ENCODE measurements at places on chromosomes 16 and 17. TPM values are rescaled to one million over a fixed set of nuclear protein-coding genes. Genes with fewer than 3 reads are reported as not detected.
A peak's percentile ranks its signal among the peaks of the same experiment; 100 is the strongest.

The C17orf67 gene
- 5.1 TPM for total RNA-seq

The RAD51D gene
- total RNA-seq, result 27.3 TPM

The RPUSD1 gene
- total RNA-seq, result 25.1 TPM

The ABAT gene
- 6.0 TPM for total RNA-seq

The TNP2 gene
- total RNA-seq, result not detected

The ATPAF2 gene
- 29.9 TPM for total RNA-seq

DNA sequence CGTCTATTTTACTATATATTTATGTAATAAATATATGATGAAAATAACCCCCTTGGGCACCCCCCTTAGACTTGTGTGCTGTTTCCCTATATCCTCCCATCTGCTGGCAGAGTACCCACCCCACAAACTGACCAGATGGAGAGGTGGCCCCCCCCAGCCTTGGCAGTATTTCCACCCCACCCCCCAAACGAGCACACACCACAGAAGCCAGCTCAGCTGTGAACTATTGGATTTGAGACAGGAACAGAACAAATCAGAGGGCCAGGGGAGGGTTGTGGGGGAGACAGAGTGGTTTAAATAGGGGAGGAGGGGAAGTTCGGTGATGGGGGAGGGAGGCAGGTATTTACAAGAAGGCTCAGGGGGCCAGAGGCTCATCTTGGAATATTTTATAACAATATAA lies 7.8 kb downstream of the NR1D1 start:
- DNase-seq, result no peak

DNA sequence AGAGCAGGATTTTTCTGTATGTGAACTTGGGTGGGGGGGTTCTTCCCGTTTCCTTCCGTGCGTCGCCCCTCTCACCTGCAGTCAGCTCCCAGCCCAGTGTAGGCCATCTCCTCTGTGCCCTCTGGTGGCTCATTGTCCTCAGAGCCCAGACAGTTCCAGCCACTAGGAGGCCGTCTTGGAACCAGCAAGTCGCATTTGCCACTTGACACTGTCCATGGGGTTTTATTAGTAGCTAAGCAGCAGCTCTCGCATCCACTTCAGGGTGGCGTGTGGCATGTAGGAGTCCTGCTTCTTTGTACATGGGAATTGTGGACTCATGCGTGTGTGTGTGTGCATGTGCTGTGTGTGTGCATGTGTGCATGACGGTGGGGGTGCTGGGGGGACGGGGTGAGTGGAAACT lies 74.0 kb downstream of the SEC14L1 start:
- DNase-seq, result no peak

GRCh38 chr16:79469999-79470398 lies 130.5 kb downstream of the MAF start:
- no peak for DNase-seq

DNA sequence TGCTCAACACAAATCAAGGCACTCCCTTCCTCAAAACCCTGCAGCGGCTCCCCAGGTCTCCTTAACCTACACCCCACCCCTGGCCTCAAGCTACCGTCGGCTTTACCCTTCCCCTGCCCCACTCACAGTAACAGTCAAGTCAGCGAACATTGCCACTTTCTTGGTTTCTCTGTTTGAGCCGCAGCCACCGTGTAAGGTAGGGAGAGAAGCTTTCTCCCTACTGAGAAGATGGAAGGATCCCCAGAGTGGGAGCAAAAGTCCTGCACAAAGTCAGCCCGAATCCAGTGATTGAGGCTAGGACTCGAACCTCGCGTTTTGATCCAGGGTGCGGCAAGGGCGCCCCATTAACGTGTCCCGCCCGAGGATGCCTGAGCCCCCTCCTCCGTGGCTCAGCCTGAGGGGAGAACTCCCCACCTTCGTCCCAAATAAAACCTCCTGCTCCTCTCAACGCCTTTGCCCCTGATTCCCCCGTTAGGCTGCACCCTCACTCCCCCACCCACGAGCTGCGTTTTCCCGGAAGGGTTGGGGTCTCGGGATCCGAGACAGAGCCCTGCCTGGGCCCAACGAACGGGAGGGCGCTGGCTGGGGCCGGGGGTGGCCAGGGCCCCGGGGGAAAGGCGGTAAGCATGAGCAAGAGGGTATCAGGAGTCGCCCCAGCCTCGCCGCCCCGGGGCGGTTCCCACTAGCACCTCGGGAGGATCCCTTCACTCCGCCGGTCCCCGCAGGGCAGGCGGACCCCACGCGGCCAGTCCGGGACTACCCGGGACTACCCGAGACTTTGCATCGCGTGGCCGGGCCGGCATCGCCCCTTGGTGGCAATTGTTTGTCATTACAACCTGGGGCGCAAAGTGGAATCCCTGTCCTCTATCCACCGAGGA lies 9.9 kb upstream of the NAGS start:
- DNase-seq, result peak; percentile 77

DNA sequence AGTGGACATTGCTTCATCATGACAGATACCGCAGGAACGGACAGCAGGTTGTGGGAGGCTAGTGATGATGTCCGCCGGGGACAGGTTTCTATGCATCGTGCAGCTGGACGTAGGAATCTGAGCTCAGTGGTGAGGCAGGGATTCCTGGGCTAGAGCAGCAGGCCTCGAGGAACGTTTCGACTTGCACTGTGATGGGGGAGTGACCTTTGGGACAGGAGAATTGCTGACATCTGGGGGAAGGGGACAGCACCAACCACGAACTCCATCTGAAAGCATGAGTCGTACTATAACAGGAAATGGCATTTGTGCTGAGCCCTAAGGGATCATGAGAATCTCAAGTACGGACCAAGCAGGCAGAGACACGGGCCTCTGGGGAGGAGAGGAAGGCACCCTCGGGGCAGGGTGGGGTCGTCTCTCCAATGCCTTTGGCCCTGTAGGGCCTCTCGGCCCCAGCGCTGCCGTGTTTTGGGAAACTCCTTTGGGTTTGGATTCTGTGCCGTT lies 65.8 kb upstream of the ENDOV start:
- no peak for DNase-seq

DNA sequence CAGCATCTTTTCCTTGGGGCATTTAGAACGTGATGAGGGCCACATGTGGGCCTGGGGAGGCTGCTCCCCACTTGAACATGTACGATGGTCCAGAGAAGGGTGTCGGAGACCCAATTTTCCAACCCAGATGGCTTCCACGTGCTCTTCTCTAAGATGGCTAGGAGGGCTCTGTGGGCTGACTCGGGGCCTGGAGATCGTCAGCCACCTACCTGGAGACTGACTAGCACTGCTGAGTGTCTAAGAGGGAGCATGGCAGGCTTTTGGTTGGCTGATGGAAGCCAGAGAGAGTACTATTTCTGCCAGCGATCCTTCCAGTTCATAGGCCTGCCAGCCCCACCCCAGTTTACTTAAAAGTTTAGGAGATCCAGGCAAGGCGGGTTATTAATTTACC lies 60.2 kb upstream of the CLEC18A start:
- DNase-seq, result no peak

GRCh38 chr17:32783602-32784001 lies 93.3 kb downstream of the MYO1D start:
- DNase-seq, result no peak

DNA sequence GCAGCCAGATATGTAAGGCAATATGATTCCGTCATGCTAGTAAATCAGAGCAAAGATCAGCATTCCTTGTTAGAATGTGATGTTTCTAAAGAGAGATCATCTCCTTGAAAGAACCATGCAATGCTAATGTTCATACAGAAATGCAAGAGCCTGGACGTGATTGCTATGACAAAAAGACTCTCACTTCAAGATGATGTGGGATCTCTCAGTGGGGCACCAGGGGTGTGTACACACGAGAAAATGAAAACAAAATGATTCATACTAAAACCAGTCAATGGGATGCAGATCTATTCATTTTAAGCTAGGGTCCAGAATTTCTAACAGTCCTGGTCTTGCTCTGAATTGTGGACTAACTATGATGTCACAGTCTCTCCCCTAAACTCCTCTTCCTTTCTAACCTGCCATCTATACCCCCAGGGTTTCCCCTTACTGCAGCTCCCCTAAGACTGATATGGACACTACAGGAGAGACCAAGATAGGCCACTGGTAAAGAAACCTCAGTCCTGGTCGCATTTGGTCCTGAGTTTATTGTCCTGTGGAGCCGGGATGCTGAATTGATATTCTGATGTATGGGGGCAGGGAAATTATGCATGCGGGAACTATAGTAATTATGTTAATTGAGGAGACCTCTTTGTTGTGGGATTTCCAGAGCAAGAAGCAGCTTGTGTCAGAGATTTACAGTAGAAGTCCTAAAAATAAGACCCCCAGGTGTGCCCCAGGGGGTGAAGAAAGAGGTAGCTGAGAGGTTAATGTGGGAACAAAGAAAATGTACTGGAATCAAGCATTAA lies 179.0 kb downstream of the PMP22 start:
- DNase-seq, result no peak

DNA sequence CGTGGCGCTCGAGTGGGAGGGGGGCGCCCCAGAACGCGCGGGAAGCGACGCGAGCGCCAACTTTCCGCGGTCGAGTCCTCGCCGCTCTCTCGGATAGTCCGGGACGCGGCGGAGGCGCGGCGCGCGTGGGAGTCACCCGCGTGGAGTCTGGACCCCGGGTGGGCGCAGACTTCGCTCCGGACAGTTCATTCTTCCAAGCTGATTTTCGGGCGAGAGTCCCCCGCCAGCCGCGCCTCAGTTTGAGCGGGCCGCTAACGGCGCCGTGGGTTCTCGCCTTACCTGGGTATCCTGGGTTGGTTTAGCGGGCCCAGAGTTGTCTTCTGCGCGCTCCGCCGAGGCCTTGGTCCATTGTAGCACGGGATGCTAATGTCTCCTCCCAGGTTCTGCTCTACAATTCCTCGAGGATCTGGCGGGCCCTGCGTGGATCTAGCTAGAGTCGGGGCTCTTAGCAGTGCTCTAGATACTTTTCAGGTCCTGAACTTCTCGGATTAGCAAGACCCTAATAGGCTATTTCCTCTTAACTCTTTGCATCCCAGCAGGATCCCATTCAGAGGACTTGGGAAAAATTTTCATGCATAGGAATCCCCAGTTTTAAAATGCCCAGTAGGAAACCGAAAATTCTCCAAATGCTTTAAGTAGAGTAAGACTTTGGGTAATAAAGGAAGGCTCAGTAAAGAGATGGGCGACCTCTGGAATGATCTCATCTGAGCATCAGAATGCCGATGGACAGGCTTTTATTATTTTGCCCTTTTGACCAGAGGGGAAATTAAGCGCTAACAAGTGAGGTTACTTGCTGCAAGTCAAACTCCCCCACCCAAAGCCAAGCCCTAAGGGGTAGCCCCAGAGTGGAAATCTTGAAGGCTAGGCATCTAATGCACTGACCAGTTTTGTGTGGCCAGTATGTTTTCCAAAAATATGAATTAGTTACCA lies 537 bp upstream of the GJC1 start:
- DNase-seq, result peak; percentile 46

DNA sequence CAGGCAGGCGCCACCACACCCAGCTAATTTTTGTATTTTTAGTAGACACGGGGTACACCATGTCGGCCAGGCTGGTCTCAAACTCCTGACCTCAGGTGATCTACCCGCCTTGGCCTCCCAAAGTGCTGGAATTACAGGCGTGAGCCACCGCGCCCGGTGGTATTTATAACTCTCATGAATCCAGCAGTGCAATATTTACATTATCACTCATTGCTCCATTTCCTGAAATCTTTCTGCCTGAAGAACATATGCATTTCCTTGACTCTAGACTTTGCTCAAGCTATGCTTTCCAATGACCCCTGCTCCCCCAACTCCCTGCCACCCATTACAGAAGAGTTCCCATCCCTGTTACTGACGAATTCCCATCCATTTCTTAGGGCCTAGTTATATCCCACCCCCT lies 19.7 kb upstream of the NDUFAB1 start:
- DNase-seq, result no peak

DNA sequence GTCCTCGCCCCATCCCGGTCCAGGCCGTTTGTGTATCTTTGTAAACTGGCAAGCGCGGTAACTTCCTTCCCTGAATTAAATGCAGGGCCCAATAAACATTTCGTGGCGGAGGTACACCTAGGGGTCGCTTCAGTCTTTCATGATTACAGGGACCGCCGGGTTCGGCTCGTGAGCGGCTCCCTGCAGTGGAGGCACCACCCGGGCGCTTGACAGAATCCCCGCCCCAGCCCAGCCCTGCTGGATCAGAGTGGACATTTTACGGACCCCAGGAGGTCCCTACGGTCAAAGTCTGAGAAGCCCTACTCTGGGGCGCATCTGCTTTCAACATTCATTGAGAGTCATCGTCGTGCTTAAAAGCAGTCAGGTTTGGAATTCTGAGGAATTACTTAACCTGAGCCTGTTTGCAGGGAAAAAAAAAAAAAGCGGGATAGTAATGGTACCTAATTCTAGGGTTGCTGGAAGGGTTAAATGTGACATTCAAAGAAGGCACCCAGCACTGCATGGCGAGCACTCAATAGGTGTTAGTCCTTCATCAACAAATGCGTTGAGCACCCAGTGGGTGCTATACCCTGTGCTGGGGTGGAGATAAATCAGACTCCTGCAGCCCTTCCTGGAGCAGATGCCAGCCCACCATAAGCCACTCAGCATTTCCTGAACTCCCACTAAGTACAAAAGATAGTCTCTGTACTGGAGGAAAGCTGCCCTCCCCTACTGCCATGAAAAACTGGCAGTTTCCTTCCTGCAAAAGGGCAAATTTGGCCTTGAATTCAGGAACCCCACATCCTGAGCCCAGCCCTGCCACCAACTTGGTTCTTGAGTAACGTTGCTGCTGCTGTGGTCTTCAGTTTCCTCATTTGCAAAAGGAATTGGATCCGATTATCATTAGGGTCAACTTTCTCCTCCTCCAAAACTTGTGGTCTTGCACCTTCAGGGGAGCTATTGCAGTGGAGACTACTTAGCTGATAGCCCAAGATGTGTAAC lies 658 bp upstream of the DUSP3 start:
- no peak for DNase-seq

Measured in activated naive CD8-positive, alpha-beta T cell treated with anti-CD3 and anti-CD28 coated beads, Interleukin-2, amount 10 ng/mL, durations not matched to agents 7 days and 5 days (primary cell).